ENCODE measurements at places on chromosomes 6 and 20.

GRCh38 chr20:10505827-10506226 lies 70.7 kb downstream of the SLX4IP start:
- DNase-seq, result no peak

GRCh38 chr6:27251112-27251605 lies 3.7 kb downstream of the PRSS16 start:
- DNase-seq, result peak; percentile 20

GRCh38 chr20:3213226-3213625 lies 3.9 kb downstream of the ITPA start:
- DNase-seq, result no peak

DNA sequence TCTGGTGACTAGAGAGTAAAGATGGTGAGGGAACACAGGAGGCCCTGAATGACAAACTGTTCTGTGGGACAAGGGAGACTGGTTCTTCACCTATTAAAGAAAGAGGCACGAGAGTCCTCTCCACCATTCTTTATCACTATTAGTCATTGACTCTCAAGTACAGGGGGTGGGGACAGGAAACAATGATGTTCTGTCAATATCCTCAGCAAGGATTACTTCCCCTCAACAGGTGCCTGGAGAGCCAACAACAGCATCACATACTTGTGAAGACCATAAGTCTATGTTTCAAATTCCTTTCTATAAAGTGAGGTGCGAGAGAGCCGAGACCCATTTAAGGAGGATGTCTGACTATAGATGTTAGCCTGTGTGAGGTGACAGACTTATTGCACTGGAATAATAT lies 72.4 kb upstream of the TBC1D7 start:
- DNase-seq, result no peak

DNA sequence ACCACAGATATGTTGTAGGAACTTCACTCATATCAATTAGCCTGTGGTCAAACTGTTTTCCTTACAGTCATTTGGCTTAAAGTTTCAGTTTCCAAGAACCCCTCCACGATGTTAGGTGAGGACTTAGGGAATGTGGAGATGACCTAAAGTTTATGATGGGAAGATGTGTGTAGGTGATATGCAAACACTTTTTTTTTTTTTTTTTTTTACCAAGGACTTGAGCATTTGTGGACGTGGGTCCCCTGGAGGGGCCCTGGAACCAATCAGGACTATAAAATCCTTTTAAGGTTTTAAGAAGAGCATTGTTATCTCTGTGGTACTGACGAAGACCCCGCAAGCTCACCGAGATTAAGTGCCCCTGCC lies 478 bp upstream of the MTHFD1L start:
- no peak for DNase-seq

GRCh38 chr6:32551410-32551809 lies 21.3 kb upstream of the HLA-DRB5 start:
- no peak for DNase-seq

- no peak for DNase-seq
Observed at GRCh38 chr6:18415671-18416340, 28.7 kb downstream of the RNF144B start.

- peak; percentile 66 for DNase-seq
Observed at GRCh38 chr6:90294989-90295853, 1.4 kb downstream of the BACH2 start.

- no peak for DNase-seq
Observed at GRCh38 chr20:24432046-24432442, 37.4 kb upstream of the SYNDIG1 start.
